ENCODE measurements at places on chromosomes 2 and 18.

GRCh38 chr2:240060977-240061591 is 7.8 kb upstream of the OR6B3 start:
- DNase-seq = no peak

DNA sequence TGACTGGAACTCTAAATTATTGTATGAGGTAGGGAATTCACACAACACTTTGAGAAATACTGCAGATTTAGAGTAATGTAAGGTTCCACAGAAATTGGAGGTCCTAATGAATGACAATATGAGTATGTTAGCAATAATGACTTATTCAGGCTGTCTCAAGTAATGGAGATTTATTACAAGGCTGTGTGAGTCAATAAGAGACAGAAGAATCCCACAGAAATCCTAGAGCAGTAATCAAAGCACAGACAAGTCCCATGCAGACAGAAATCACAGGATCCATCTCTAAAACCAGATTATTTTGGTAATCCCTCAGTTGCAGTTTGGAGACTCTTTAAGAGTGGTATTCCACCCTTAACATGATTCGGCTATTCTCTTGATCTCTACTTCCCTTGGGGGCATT is 83.6 kb downstream of the FAM161A start:
- no peak for DNase-seq

DNA sequence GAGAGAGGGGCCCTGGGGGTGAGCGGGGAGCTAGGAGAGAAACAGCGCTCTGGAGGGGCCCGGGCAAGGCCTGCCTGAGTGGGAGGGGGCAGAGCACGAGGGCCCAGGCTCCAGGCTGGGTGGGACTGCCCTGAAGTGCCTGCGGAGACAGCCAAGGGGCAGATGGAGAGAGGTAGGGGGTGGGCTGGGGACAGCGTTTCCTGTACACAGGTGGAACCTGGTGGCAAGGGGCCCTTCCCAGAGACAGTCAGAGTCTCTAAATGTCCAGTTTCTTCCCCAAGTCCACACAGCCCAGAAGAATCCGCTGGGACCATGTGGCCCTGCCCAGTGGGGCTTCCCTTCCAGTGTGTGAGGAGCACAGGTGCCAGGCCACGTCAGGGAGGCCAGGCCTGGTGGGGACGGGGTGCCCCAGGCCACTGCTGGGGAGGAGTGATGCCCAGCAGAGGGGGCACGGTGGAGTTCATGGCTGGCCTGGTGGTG is 1.7 kb upstream of the GPR35 start:
- DNase-seq = no peak

DNA sequence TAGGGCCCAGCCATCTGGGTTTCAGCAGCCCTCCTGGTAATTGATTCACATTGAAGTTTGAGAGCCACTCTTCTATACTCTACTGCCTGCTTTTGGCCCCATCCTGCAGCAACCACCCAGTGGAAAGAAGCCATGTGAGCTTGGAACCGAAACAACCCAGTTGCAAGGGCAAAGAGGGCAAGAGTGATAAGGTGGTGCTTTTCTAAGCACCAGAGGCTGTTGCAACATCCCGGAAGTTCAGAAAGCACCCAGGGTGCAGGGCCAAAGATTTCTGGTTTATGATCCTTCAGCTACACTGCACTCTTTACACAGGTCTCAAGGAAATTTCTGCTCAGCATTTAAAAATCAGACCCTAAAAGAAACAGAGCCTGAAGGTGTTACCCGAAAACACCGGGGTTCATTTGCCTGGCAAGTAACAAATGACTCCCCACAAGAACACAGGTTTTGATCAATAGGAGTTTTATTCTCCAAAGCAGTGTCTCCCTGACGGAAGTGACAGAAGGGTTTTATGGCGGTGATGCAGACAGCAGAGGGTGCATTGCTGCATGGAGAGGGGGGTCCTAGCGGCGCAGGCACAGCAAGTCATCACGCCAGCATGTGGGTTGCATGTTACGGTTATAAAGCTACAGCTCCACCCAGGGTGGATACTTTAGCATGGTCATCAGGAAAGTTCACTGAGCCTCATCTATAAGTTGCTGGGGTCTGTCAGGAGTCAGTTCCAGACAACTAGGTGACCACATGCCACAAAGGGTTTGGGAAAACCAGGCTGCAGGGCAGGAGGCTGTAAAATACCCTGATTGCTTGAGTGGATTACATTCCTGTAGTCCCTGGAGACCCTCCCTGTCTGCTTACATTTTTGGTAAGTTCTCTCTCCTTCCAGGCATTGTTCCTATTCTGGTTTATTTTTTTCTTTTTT is 28.8 kb upstream of the TMEM37 start:
- no peak for DNase-seq

Data from effector memory CD4-positive, alpha-beta T cell (primary cell).